Activated naive CD4-positive, alpha-beta T cell (primary cell): ENCODE measurements at places on chromosomes 5 and 9.

- DNase-seq: no peak
Measured at GRCh38 chr5:9124071-9124470, 421.8 kb downstream of the SEMA5A start.

DNA sequence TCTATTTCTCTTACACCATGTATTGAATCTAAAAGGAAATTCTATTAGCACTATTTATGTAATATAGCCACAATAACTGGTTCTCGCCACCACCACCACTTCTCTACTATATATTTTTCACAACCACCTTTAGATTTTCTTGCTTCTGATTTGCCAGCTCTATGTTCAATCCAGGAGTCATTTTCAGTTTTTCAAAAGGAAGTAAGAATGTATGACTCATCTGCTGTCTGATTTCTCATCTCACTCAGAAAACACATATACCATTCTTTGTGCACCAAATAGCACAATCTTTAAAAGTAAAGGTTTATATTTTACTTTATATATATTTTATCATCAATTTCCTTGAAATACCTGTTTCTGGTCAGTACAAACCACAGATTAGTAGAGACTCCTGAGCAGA lies 1127.5 kb downstream of the TAF11L14 start:
- DNase-seq: no peak

- no peak for DNase-seq
Measured at GRCh38 chr9:73056245-73056644, 95.4 kb upstream of the ANXA1 start.

- no peak for DNase-seq
Measured at GRCh38 chr9:18798508-18799290, 234.3 kb downstream of the SAXO1 start.

- no peak for DNase-seq
Measured at GRCh38 chr5:136620621-136621020, 255.3 kb upstream of the TRPC7 start.

- DNase-seq: no peak
Measured at GRCh38 chr9:129746092-129746777, 6.6 kb downstream of the PTGES start.

DNA sequence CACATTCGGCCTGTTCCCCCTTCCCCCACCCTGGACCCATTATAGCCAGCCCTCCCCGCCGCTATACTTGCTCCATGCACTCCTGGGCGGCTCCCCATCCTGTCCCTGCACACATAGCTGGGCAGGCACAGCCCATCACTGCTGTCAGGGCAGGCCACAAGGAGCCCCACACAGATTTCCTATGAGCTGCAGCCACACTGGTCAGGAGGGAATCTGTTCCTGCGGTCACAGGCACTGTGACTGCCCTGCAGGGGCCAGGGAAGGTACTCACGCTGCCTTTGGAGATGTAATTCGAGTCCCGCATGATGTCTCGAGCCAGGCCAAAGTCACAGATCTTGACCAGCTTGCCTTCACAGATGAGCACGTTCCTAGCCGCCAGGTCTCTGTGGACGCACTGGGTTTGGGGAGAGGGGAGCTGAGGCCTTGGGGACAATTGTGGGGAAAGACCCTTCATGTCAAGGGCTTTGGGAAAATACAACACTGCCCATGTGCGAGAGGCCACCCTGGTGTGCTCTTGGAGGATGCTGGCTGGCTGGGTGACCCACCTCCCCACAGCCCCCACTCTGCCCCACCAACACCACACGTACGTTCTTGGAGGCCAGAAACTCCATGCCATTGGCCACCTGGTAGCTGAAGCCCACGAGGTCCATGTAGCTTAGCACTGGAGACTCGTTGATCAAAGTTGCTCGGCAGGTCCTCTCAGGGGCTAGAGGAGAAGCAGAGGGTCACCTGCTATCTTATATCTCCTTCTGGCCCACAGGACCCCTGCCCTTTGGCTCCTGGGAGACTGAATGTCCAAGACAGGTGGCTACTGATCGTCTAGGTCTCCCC lies 34.5 kb upstream of the CSF1R start:
- DNase-seq: no peak

- no peak for DNase-seq
Measured at GRCh38 chr5:17400724-17401469, 97.1 kb upstream of the TAF11L2 start.

- DNase-seq: no peak
Measured at GRCh38 chr5:128234928-128235641, 151.5 kb downstream of the SLC12A2 start.

DNA sequence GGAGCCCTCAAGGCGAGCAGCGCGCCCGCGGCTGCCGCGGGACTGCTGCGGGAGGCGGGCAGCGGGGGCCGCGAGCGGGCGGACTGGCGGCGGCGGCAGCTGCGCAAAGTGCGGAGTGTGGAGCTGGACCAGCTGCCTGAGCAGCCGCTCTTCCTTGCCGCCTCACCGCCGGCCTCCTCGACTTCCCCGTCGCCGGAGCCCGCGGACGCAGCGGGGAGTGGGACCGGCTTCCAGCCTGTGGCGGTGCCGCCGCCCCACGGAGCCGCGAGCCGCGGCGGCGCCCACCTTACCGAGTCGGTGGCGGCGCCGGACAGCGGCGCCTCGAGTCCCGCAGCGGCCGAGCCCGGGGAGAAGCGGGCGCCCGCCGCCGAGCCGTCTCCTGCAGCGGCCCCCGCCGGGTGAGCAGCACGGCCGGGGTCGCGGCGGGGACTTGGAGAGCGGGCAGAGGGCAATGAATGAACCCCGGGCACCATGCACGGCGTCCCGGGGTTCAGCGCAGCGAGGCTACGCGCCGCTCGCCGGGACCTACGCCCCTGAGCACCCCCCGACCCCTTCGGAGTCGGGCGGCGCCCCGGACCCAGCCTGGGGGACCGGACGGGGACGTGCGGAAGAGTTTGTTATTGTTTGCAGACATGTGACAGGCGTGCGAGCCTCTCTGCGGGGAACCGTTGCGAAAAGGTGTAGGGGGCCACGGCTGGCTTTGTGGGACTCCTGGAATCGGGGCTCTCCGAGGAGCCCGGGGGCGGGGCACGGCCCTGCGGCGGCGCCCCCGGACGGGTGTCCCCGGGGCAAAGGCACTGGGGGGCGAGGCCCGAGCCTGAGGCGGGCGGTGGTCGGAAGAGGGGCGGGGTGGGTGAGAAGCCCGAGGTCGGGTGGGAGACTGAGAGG lies 553 bp downstream of the MAP3K1 start:
- DNase-seq: peak; percentile 38

- DNase-seq: no peak
Measured at GRCh38 chr5:139076111-139076510, 122.1 kb downstream of the SIL1 start.

GRCh38 chr5:52853650-52854049 lies 65.9 kb downstream of the ITGA1 start:
- no peak for DNase-seq

DNA sequence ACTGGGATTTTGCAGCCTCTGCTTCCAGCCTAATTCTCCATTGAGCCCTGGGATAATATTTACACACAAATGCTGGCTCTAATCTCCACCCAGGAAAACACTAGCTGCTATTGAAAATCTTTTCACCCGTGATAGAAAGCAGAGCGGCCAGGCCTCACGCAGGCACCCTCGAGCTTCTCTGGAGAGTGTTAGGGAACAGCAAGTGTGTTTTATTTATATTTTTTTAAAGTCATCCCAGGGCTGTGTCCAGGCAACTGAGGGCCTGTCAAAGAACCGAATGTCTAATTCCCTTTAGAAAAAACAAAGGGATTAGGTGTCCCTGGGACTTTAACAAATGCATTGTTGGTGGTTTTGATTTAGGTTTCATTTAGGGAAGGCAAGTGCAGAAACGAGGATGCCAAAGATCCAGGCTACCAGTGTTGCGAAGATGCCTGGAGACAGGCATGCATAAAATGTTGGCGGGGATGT lies 51.2 kb upstream of the SPRY4 start:
- DNase-seq: no peak

DNA sequence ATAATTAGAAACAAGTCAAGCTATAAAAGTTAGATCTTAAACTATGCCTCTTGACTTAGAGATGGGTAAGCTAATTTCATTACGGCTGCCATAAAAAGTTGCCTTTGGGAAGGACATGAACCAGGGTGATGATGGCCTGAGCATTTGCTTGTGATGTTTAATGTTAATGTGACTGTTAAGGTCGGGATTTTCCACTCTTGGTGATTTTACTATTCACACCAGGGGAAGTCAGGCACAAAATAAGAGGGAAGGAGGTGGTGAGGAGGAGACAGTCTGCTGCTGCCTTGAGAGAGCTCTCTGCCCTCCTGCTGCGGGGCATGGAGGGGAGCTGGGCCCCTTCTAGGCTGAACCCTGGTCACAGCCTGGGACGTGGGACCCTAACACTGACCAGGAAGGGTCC lies 34.4 kb downstream of the AHRR start:
- DNase-seq: no peak

GRCh38 chr5:135038205-135038812 lies 4.3 kb upstream of the PITX1 start:
- DNase-seq: no peak
